Endothelial cell (in vitro differentiated cells): ENCODE measurements at places on chromosomes 7 and 10. TPM values are rescaled to one million over a fixed set of nuclear protein-coding genes. Genes with fewer than 3 reads are reported as not detected.

DNA sequence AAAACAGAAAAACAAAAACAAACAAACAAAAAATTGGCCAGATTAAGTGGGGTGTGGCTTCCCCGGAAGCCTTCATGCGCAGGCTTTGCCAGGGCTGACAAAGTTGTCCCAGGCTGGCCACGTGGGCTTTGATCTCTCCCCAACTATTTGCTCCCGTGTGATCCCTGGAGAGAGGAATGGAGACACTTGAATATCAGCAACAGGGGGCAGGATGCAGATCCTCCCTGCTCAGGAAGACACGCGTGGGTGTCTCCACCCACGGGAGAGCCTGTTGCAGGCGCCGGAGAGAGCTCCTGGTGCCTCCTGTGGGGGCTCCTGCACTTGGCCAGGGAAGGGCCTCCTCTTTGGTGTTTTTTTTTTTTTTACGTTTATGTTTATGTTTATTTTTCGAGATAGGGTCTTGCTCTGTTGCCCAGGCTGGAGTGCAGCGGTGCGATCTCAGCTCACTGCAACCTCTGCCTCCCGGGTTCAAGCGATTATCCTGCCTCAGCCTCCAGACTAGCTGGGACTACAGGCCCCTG, 19.0 kb downstream of the TRIM56 start:
- no peak for DNase-seq

DNA sequence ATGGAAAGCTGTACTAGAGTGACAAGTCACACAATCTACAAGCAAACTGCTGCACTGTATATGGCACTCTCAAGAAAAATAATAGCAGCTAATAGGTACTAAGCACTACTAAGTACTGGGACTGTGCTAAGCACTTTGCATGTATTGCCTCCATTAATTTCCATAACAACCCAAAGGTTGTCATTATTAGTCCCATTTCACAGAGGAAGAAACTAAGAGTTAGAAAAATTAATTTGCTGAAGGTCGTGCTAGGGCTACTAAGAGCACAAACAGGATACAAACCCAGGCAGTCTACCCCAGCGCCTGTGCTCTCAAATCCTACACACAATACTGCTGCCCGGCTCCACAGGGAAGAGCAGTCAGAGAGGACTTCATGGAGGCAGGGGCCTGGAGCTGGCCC, 51.7 kb downstream of the DLG5 start:
- no peak for DNase-seq

GRCh38 chr10:122995936-122996335, 12.7 kb downstream of the IKZF5 start:
- no peak for DNase-seq

PNLIPRP2 gene
- total RNA-seq, result not detected

ZNF425 gene
- 6.2 TPM for total RNA-seq

CPA1 gene
- not detected for total RNA-seq

GRCh38 chr10:102120991-102121738, 997 bp upstream of the LDB1 start:
- DNase-seq, result peak; percentile 49

GRCh38 chr10:78541481-78542140, 507.9 kb downstream of the RPS24 start:
- no peak for DNase-seq

CALHM1 gene
- total RNA-seq, result not detected

DNA sequence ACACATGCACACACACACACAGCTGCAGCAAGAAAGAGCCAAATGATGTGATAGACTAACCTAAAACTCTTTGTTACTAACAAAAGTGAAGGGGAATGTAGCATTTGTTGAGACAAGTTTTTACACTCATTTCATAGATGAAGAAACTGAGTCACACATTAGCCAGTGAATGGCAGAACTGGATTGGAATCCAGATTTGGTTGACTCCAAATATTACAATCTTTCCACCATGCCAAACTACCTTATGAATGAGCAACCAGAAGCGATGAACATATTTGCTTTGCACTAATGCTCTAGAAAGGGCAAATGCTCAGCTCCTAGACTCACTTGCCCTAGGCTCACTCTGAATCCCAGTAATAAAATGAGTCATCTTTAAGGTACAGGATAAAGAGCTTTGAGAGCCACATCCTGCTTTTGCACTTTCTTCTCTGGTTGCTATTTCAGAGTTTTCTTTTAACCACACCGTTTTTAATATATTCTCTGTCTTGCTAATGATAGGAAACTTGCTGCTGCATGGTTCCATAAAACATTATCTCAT, 111.9 kb downstream of the GPAM start:
- no peak for DNase-seq

CUZD1 gene
- total RNA-seq, result 0.54 TPM

GRCh38 chr7:134458341-134458805, 527 bp downstream of the AKR1B1 start:
- peak; percentile 68 for DNase-seq

DNA sequence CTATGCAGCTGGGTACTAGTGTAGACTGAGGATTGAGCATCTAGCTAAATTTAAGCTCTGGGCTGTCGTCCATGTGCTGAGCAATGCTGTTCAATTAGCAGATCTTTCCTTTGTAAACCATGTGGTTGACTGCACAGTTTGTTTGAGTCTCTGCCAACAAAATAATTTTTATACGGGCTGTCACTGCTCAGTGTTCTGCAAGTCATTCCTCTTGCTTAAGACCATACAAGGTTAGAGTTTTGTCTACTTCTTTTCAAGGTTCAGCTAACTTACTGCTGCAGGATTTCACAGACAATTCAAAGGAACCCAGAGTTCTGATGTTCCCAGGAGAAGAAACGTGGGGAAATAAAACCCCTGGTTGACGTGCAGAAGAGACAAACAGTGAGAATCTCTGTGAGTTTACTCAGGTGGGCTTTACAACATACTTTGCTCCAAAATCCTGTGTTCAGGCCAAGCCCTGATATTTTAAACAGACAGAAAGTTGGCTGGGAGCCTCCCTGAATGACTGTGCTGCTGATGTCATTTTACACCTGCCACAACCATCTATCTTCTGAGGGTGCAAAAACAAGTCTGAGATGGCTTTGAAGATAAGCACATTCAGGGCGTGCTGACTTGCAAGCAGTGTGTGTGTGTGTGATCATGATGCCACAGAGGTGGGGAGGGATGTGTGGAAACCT, 177.1 kb upstream of the SVIL start:
- no peak for DNase-seq

DNA sequence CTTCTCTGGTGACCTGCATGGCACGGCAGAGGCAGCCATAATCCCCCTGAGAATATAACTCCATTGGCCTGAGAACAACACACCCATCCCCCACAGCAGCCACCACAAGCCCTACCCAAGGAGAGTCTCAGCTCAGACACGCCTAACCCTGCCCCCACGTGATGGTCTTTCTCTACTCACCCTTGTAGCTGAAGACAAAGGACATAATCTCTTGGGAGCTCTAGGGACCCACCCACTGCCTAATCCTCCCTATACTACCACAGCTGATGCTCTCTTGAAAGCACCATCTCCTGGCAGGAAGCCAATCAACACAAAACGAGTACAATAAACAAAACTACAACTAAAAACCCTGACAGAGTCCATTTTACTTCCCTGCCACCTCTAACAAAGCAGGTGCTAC, 30.7 kb upstream of the HPSE2 start:
- no peak for DNase-seq

DNA sequence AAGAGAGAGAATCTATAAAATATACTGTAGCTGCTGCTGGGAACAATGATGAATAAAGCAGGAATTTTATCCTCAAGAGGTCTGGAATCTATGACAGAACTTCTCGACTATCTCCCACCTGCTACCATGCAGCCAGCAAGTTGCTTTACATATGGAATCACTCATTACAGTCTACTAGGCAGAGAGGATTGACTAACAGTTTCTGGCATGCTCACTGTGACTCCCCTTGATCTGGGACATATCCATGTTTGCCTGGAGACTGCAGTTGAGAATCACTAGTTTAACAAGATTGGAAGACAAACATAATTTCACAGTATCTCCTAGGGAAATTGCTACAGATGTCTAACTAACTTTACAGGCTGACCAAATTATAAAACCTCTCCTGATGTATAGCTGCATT, 13.3 kb downstream of the GPR37 start:
- DNase-seq, result no peak

DNA sequence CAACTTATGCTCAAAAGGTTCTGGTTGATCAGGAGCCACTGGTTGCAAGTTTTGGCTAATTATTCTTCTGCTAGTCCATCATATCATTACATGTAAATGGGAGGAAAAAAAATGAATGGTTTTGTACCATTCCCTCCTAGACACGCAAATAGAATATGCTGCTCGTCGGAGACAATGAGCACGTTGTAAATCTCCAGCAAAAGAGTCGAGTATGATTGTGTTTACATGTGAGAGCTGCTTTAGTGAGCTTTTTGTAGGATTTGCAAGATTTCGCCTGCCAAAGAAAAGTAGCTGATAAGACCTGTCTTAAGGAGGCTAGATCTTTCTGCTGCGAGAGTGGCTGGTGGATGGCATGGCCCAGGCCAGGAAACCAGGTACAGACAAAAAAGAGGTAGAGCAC, 109.0 kb downstream of the ZMYND11 start:
- no peak for DNase-seq

GRCh38 chr7:22338877-22339276, 18.1 kb downstream of the RAPGEF5 start:
- no peak for DNase-seq

DNA sequence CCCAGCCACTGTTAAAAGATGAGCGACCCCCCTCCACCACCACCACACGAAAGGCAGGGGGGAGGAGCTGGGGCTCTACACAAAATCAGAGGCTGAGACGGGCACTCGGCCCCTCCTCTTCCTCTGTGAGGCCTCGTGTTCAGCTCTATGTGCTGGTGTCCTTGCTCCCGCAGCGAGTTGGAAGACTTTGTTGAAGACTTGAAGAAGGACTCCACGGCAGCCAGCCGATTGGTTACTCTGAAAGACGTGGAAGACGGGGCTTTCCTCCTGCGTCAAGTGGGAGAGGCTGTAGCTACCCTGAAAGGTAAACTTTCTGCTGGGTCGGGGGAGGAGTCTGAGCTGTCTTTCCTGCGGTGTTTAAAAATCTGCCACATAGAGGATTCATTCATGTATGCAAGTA, 203.7 kb downstream of the ARHGAP21 start:
- no peak for DNase-seq

FXYD4 gene
- not detected for total RNA-seq

NMT2 gene
- 7.4 TPM for total RNA-seq

AMPH gene
- 1.6 TPM for total RNA-seq

IFIT2 gene
- 0.80 TPM for total RNA-seq

GRCh38 chr7:137940656-137941518, 61.0 kb downstream of the CREB3L2 start:
- no peak for DNase-seq

DNA sequence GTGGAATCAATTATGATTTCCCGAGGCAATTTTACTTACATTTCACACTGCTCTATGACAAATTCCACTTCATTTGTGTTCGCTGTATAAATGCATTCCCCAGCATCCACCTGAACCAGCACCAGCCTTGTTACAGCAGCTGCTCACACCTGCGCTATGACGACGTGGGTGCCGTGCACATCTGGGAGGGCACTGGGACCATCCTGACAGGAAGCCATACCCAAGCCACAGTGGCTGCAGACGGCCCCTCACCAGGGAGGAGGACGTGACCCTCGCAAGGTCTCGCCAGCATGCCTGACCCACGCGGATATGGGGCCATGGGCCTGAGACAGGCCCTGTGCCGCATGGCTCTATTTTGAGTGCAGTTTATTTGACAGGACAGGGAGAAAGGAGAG, 201.3 kb downstream of the MAD1L1 start:
- no peak for DNase-seq

DNA sequence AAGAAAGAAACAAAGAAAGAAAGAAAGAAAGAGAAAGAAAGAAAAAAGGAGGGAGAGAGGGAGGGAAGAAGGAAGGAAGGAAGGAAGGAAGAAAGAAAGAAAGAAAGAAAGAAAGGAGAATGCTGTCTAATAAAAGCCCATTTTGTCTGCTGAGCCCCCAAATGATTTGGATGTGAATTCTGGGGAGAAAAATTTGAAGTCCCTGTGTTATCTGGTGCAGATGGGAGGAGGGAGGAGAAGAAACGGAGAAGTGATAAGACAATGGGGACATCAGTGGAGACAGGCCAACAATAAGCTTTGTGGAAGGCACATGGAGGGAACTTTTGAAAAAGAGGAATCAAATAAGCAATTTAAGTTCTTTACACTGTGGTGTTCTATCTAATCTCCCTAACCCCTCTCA, 24.6 kb upstream of the TMEM273 start:
- DNase-seq, result no peak

DNA sequence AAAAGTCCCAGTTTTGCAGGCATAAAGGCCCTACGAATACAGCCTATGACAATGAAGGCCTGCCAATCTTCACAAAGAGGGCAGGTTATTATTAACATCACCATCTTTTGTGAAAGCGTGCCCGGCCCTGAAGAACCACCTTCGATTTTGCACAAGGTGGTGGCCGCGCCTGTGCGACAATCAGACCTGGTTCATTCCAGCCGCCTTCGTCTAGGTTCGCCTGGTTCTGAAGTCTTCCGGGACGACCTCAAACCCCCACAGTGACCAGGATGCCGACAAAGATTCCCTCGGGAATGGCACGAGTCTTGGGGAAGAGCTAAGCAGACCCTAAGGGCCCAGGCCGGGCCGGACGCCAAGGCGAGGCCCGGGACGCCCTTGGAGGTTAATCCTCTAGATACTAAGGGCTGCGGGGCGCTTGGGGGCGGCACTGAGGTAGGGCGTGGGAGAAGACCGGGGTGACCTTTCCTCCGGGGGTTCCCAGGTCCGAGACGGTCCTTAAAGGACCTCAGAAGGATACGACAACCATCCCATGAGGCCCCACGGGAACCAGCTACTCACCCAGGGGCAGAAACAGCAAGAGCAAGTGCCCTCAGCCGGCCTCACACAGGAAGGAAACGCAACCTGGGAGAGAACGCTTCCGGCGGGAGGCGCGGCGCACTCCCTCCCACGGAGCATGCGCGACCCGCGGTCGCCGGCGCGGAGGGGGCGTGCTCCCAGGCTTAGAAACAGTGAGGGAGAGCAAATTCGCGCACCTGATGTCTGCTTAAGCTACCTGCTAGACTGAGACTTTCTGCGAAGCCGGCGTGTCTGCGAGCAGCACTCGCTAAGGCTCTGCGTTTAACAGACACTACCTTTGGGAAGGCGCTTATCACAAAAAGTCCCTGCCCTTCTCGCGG, at the start of gene ATAD1:
Gene ATAD1 (minus strand): TSS at position 618 of the 896 bp plus-strand sequence. CDS start 3,627 bp downstream, outside the sequence.
- peak; percentile 84 for DNase-seq

DNA sequence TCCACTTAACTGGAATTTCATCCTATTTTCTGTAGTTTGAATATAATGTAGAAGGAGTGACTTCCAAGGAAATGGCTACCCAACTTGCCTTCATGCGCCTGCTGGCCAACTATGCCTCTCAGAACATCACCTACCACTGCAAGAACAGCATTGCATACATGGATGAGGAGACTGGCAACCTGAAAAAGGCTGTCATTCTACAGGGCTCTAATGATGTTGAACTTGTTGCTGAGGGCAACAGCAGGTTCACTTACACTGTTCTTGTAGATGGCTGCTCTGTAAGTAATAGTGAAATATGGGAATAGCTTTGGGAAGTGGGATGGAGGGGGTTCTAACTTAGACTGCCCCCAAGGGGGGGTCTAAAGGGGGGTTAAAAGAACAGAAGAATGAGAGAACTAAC, 34.5 kb downstream of the COL1A2 start:
- DNase-seq, result no peak
